Gastrocnemius medialis (tissue), 4 donors: ENCODE measurements at places on chromosomes 12 and 14. TPM values are rescaled to one million over a fixed set of nuclear protein-coding genes. Genes with fewer than 3 reads are reported as not detected.

VDR gene
- 5.3 TPM for total RNA-seq

TSPAN11 gene
- not detected for total RNA-seq

GNG2 gene
- total RNA-seq: 3.0 TPM

SOAT2 gene
- total RNA-seq: not detected

FOXN4 gene
- total RNA-seq: not detected

PRKAB1 gene
- 21.0 TPM for total RNA-seq

PZP gene
- total RNA-seq: 0.46 TPM

MYO1H gene
- not detected for total RNA-seq

GPX2 gene
- total RNA-seq: 1.4 TPM

OTOGL gene
- total RNA-seq: 0.03 TPM

C14orf132 gene
- 1.2 TPM for total RNA-seq

STAT2 gene
- 21.0 TPM for total RNA-seq

TPPP2 gene
- 1.3 TPM for total RNA-seq

PCK2 gene
- 2.4 TPM for total RNA-seq

SLC6A15 gene
- total RNA-seq: not detected

POTEG gene
- total RNA-seq: not detected

SYT1 gene
- total RNA-seq: 0.88 TPM

SCN8A gene
- 0.05 TPM for total RNA-seq

TMPRSS12 gene
- not detected for total RNA-seq

BEGAIN gene
- total RNA-seq: 0.25 TPM

STON2 gene
- 198 TPM for total RNA-seq

OR4K2 gene
- total RNA-seq: not detected

ASIC1 gene
- total RNA-seq: 0.15 TPM

SPIC gene
- not detected for total RNA-seq
